ENCODE measurements at places on chromosomes 12 and 14. TPM values are rescaled to one million over a fixed set of nuclear protein-coding genes. Genes with fewer than 3 reads are reported as not detected.

DNA sequence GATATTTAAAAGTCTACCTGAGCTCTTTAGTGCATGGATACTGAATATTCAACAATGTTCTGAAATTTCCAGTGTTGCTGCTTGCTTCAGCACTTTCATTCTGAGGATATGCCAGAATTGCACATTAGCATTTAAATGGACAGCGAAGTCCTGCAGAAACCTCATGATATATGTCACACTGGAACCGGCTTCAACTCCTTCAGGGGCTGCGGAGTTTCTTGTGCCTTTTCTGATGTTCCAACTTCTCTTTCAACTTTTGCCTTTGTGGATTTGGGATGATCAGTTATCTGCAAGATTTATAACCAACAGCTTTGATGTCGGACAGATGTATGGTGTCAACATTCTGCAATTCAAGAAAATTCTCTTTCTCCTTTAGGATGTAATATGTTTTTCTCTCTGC is 142.5 kb upstream of the LMNTD1 start:
- DNase-seq = no peak

MYF5 gene
- total RNA-seq = not detected

KDM5A gene
- 139 TPM for total RNA-seq

PCED1B gene
- total RNA-seq = 54.2 TPM
